ENCODE measurements at places on chromosomes 7 and 10. TPM values are rescaled to one million over a fixed set of nuclear protein-coding genes. Genes with fewer than 3 reads are reported as not detected.

PLOD3 gene
- total RNA-seq: 99.5 TPM

NANOS1 gene
- total RNA-seq: 0.18 TPM

OPN1SW gene
- not detected for total RNA-seq

GPR158 gene
- total RNA-seq: under 0.01 TPM

IFIT3 gene
- 3.5 TPM for total RNA-seq

PILRA gene
- total RNA-seq: not detected

SLC18A3 gene
- total RNA-seq: under 0.01 TPM
